ENCODE measurements at places on chromosomes 16 and 17.

GRCh38 chr17:40448213-40448638 is 5.0 kb downstream of the IGFBP4 start:
- DNase-seq = peak; percentile 20

GRCh38 chr17:43020789-43021740 is 1.1 kb downstream of the VAT1 start:
- peak; percentile 77 for DNase-seq

DNA sequence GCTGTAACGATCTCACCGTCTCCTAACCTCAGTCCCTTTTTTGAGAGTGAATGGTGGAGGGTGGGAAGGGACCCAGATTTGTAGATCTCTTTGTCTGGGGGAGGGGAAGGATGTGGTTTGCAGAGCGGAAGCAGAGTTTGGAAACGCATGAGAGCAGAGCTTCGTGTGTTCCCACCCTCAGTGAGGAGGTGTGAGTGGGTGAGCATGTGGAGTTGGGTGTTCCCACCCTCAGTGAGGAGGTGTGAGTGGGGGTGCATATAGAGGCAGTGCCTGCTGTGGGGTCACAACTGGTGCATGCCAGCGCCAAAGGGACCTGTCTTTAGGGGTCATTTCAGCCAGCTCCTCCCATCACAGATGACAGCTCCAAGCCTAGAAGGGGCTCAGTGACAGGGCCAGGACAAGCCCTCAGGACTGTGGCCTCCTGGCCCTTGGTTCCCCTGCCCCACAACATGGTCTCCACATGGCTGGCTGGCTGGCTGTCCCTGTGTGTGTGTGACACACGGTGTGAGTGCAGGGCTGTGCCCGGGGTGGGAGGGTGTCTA is 1.8 kb upstream of the CISD3 start:
- no peak for DNase-seq

GRCh38 chr17:7296189-7296861 is 1.9 kb upstream of the YBX2 start:
- peak; percentile 85 for DNase-seq

GRCh38 chr16:4749700-4750257 is 15.4 kb downstream of the DNAAF8 start:
- DNase-seq = no peak

- DNase-seq = no peak
These were observed 74.6 kb downstream of the SOCS1 start for GRCh38 chr16:11181242-11181898.

DNA sequence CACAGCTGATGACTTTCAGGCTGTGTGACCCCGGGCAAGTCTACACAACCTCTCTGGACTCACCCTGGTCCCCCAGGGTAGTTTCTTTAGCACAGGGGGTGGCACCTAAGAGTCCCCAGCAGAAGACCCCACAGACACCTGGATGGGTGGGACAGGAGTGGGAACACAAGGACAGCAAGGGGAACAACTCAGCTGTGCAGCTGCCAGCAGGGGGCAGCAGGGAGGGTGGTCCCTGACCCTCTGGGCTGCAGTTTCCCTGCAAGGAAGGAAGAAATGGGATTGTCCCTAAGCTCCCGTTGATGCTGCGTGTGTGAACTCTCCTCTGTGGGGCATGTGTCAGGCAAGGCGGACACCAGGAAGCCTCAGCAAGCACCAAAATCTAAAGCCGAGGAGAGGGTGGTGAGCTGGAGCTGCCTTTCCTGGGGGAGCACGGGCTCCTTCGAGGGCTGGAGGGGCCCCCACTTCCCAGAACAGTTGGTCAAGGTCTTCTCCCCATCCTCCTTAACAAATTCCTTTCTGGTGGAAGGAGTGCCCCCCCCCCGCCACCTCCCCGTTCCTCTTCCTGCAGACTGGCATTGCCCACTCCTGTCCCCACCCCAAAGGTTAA is 24.1 kb upstream of the CDH5 start:
- DNase-seq = peak; percentile 27

- DNase-seq = no peak
These were observed 3.2 kb downstream of the ACSF3 start for GRCh38 chr16:89096768-89097391.

GRCh38 chr17:17171186-17171585 is 34.9 kb downstream of the PLD6 start:
- DNase-seq = no peak

DNA sequence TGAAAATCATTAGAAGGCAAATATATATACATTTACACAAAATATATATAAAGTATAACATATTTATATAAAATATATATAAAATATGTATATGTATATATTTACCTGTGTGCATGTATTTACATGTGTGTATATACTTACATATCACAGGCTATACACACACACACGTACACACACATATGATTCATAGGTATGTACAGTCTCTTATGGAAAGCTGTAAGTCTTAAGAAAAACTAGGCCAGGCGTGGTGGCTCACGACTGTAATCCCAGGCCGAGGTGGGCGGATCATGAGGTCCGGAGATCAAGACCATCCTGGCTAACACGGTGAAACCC is 14.7 kb downstream of the TOM1L2 start:
- DNase-seq = no peak

GRCh38 chr16:72985148-72985941 is 62.6 kb downstream of the ZFHX3 start:
- peak; percentile 65 for DNase-seq

DNA sequence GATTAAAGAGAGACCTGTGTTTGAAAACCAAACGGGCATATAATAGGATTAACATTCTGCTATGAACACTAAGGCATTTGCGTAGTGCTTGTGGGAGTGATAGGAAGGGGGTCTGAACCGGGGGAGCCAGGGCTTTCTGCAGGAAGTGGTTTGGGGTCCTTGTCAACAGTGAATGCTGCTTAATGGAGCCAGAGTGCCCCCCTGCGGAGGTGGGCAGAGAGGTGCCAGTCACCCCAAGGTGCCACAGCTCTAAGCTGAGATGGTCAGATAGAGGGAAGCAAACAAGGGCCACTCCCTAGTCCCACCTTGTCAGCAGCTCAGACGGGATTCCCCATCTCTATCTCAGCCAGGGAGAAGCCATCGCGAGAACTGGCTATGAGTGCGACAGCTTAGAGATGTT is 17.7 kb downstream of the NAA60 start:
- DNase-seq = no peak
